HEK293T (cell line): ENCODE measurements at places on chromosomes 5 and 9.

DNA sequence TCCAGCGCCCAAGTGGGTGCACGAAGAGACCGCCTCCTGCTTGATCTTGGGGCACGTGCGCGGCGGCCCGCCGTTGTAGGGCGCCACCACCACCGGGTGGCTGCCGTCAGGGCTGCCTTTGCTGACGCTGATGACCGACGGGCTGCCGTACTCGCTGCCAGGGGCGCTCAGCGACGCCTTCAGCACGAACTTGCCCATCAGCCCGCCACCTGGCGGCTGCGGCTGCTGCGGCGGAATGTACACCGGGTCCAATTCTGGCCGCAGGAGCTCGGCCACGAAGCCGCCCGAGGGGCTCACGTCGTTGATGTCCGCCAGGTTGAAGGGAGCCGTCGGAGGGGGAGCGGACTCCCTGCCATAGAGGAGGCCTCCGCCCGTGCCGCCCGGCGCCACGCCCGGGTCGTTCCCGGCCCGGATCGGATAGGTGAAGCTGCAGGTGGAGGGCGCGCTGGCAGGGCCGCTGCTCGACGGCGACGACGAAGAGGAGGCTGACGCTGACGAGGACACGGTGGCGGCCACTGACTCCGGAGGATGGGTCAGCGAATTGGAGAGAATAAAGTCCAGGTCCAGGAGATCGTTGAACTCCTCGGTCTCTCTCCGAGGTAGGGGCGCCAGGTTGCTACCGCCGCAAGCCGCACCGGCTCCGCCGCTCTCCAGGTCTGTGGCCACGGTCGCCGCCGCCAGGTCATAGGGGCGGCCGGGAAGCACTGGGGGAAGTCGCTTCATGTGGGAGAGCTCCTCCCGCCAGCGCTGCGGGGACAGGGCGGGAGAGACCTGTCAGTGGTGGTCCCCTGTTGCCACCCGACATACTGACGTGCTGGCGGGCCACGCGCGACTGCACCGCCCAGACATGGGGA is 1.8 kb downstream of the KLF4 start:
- DNase-seq: no peak

DNA sequence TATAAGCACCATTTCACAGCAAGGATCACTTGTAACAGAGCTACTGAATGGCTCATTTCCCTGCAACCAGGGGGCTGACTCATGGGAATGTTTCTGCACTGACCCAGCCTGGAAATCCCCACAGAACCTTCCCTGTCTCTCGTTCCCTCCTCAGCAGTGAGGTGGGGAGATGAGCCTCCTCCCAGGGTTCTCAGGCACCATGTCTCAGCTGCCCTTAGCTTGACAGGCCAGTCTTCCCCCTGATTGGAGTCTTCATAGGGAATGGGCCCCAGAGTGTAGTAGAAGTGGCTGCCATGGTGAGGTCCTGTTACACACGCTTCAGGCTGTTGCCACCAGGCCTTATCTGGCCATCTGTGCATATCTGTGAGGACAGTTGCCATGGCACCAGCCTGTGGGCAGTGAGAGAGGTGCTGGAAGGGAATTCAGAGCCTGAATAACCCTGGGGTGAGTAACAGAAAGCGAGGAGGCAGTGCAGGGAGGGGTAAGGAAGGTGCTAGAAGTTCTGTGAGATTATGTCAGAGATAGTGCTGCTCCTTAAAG is 324.4 kb downstream of the ENC1 start:
- DNase-seq: no peak

GRCh38 chr9:114551750-114552685 is 35.6 kb upstream of the ATP6V1G1 start:
- peak; percentile 77 for DNase-seq

DNA sequence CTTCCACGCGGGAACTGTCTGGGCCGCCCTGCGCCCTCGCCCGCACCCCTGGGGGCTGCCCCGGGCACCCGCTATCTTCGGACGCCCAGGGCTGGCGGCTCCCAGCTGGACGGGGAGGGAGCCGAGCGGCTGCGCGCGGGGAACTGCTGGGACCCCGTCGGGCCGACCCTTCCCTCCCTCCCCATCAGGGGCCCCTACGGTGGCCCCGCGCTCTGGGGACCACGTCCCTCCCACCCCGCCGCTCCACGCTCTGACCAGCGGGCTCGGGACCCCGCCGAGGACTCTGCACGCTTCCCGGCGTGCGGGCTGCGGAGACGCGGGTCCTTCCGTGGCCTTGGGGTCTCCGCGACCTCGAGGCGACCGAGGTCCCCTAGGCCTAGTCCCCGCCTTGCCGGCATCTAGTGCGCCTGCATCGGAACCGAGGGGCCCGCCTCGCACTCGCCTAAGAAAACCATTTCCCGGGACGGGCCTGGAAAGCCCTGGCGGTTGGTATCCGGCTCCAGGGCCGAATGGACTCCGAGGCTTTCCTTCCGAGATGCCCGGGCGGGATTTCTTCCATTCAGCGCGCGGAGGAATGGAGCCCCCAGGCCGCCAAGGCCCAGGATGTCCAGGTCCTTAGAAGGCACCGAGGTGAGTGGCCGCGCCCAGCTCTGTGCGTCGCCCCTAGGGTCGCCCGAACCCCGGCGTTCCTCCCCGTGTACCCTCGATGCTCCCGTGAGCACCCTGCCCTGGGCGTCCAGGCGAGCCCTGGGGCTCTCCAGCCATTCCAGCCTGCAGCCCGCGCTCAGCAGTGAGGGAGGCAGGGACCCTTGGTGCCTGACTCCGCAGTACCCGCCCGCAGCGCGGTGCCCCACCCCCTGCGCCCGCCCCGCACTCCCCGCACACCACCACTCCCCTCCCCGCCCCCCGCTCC is 705 bp upstream of the SLC6A3 start:
- DNase-seq: no peak

DNA sequence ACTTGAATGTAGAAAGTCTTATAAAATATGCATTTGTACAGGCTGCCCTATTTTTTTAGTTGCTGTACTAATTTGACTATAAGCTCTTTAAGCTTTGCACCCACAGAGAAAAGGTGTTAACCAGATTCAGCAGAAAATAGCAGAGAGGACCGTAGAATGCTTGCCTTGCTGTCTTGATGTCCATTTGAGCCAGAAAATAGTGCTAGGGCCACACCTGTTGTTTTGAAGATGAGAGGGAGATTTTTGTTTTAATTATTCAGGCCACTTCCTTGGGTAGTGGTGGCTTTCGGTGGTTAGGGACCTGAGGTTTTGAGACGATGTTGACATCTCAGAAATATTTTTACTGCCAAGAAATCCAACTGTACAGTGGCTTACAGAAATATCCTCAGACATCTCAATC is 196.0 kb downstream of the SPATA31D1 start:
- no peak for DNase-seq

DNA sequence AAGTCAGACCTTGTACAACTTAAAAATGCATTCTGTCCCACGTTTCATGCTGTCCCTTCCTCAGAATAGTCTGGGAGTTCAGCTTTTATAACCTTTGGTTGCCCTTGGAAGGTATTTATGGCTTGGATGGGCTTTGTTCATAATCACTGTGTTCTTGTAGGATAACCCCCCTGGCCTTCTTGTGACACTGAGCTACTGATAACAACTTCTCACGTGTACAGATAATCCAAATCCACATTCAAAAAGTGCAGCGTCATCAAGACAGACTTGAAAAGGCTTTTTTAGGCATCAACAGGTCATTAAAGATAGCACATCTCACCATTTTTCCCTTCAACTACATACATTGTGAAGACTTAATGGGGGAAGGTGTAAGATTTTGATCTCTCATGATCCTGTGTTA is 42.0 kb downstream of the SLC1A3 start:
- no peak for DNase-seq

DNA sequence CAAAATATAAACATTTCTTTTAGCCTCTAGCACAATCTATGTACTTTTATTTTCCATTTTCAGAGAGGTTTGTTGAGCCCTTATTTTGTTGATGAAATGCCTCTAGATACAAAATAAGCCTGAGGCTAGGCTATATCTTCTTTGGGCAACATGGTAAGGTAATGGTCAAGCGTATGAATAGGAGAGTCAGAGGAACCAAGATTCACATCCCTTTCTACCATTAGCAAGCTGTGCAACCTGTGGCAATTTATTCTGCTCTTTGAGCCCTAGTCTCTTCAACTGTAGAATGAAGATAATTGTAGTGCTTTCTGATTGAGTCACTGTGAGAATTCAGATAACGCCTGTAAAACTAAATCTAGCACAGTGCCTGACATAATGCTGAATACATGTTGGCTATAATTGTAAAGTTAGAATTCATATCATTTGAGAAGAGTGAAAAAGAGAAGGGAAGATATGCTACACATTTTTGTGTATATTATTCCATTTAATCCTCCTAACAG is 412.5 kb downstream of the CCDC171 start:
- DNase-seq: no peak

- DNase-seq: no peak
These were observed 58.0 kb upstream of the UBAC1 start for GRCh38 chr9:136019041-136019680.

- no peak for DNase-seq
These were observed 195.5 kb downstream of the SNCAIP start for GRCh38 chr5:122507581-122507980.

GRCh38 chr9:78292026-78292425 is 4.9 kb upstream of the PSAT1 start:
- DNase-seq: no peak

GRCh38 chr5:137632716-137633115 is 103.2 kb downstream of the KLHL3 start:
- no peak for DNase-seq

- no peak for DNase-seq
These were observed 190.2 kb upstream of the ELL2 start for GRCh38 chr5:96151891-96152290.

DNA sequence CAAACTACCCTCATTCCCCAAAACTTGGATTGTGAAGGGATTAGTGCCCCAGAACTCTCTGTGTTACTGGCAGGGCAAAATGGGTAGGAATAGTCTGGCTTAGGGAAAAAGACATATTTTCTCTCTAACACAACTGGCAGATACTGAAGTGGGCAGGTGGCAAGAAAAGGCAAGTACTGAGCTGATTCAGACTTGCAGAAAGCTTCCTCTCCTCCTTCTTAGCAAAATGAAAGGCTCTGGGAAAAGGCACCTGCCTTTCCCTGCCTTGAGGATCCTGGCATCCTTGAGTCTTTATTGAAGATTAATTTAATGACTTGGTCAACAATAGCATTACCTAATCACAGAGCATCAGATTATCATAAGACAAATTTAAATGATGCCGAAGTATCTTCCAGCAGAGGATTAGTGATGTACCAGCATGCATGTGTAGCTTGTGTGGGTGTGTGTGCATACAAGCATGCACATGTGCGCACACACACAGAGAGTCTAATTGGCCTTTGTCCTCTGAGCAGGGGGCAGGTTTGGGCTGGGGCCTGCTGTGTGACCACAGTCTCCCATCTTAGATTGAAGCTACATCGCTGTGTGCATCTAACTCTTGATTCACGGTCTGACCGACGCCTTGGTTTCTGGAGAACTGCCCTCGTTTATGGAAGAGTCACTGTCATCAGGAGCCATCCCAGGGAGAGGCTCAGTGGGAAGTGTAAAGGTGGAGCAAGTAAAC is 294.8 kb downstream of the AOPEP start:
- DNase-seq: no peak

DNA sequence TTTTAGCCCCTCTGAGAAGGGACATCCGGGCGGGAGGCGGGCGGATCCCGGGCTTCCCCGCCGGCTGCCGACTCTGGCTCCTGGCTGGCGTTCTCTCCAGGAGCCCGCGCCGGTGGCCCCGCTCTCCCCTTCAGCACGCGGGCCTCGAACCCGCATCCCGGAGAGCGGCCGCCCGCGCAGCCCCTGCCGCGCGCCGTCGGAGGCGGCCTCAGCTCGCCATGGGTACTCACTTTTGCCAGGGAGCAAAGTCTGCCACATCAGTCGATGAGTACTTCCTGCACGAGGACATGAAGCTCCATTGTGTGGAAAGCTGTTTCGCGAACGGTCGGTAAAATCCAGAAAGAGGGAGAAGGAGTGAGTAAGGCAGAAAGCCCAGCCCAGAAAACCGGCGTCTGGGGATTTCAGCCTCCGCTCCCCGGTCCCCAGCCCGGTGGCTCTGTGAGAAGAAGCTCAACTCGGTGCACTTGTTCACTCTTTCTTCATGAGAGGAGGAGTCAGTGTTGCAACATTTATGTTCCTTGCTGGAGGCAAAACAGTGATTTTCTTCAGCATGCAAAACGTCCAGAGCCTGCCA is at the start of gene PRLR:
TSS of gene PRLR (minus strand) at position 450 of the 574 bp plus-strand sequence. CDS start 140,867 bp downstream, outside the sequence.
- peak; percentile 12 for DNase-seq
